Testis (tissue), 5 donors: ENCODE measurements at places on chromosomes 13 and 19.

DNA sequence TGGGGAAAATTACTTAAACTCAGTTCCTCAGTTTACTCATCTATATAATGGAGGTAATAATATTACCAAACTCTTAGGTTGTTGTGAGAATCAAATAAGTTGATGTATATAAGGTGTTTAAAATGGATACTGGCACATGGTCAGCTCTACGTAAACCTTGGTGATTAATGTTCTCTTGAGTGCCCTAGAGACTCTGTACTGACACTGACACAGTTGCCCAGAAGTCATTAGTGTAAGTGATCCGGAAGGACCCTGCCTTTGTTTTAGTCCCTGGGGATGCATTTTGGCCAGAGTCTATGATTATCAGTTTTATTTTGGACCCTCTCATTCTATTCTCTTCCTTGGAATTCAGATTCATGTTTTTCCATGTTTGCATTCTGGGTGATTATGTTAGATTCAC, 31.9 kb downstream of the CHST8 start:
- DNase-seq: no peak

GRCh38 chr13:96552559-96552958, 441.7 kb downstream of the OXGR1 start:
- DNase-seq: no peak

GRCh38 chr19:49544154-49544553, 16.4 kb downstream of the RCN3 start:
- DNase-seq: no peak

DNA sequence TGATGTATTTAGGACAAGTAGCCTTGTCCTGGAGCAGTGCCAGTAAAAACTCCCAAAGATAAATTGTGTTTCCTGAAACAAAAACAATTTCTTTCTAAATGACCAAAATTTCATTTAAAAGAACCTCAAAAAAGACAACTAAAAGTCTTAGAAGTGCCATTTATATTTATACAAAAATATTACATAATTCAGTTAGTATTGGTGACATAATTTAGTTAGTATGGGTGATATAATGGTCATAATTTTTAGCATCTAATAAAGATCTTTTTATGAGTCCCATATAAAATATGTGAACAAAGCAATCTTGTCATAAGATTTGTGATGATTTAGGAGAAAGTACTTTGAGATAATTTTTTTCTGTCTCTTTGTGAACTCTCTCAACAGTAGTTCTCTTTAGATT, 76.0 kb downstream of the ELF1 start:
- DNase-seq: no peak

- DNase-seq: no peak
Measured at GRCh38 chr13:79799059-79799867, 318.3 kb downstream of the NDFIP2 start.
